ENCODE measurements at places on chromosomes 16 and 17.

DNA sequence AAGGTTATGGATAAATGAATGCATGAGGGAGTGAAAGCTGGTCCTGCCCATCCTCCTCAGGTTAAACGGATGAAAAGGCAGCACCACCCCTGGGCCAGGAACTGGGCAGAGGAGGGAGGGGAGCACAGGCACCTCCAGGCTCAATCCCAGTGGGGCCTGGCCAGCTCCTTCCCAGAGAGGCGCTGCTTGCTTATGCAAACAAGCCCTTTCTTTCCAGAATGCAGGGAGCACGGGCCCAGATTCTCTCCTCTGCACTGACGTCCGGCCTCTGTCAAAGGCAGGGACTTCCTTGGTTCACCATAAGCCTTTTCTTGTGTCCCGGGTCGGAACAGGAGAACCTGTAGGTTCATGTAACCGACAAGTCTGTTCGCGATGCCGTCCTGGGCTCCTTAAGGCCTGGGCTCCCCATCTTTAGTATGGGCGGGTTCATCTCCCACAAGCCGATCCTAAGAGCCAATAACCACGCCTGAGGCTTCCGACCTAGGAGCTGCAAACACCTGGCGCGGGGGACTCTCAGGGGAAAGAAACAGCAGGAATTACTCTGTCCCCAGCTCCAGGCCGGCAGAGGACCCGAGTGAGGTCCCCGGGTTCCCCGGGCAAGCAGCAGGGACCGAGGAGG, 16.3 kb downstream of the ENPP7 start:
- DNase-seq, result no peak

DNA sequence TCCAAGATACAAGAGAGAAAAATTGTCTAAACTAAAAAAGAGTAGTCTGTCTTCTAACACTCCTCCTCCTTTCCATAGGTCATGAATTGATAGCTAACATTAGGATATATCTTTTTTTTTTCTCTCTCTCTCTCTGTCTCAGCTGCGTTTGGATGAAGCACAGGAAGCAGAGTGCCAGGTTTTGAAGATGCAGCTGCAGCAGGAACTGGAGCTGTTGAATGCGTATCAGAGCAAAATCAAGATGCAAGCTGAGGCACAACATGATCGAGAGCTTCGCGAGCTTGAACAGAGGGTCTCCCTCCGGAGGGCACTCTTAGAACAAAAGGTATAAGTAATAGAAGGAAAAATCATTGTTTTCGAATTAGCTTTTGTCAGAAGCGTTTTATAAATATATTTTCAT, 32.9 kb downstream of the ABHD15 start:
- DNase-seq, result no peak

DNA sequence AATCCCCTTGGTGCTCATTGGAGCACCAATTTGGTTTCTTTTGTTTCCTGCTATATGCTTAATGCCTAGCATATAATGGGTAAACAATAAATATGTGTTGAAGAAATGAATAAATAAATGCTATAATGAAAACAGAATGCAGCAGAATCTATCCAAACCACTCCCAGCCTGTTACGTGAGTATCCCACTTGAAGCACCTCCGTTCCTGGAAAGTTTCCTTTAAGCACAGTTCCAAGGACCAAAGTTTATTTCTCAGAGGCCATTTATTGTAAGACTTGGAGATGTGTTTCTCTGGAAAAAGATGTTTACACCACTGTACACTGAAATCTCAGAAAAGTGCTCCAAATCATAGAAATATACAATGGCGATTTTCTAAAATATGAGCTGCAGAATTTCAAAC, 187.0 kb downstream of the SOX9 start:
- DNase-seq, result no peak

- no peak for DNase-seq
These were observed 8.7 kb upstream of the MEAK7 start for GRCh38 chr16:84513123-84513522.

- peak; percentile 47 for DNase-seq
These were observed 748 bp upstream of the CMTM3 start for GRCh38 chr16:66603537-66604375.

GRCh38 chr16:27847030-27847550, 216.4 kb downstream of the GSG1L start:
- no peak for DNase-seq

DNA sequence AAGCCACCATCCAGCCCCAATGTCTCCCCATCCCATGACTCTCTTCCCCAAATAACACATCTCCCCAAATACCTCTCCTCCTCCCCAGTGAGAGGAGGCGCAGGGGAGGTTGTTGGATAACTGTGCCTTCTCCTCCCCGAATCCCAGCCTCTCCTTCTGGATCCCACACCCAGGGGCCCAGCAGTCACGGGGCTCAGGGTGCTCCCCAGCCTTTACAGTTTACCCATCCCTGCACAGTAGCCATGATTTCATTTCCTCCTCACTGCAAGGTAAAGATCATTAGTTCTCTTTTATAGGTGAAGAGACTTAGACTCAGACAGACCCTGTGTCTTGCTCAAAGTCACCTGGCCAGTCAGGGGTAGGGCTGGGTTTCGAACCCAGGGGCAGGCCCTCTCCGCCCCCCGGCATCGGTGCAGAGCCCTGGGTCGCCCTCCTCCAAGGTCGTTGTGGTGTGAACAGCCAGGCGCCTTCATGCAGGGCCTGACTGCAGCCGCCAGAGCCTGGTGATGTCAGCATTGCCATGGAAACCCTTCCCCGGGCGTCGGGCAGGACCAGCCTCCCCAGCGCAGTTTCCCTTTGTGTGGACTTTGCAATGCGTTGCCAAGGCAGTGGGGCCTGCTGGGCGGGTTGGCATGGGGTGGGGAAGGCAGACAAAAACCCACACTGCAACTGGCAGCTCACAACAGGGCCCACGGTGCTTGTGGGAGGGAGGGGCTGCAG, 53.3 kb upstream of the TOB1 start:
- peak; percentile 90 for DNase-seq

GRCh38 chr16:87621976-87622713, 19.8 kb downstream of the JPH3 start:
- DNase-seq, result no peak

DNA sequence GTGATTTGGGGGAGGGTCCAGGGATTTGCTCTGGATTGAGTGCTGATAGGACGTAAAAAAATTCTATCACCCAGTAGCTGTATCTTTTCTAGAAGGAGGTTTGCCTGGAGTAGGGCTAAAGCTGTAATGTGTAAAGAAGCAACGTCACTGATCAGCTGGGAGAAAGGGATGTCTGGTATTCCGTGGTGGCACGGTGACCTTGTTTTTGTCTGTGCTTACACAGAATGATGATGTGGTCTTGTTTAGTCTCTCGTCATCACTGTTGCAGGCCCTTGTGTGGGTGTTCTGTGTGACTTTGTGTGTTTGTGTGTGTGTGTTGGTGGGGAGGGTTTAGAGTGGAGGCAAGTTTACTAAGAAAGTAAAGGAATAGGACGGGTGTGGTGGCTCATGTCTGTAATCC, 22.5 kb upstream of the ARHGAP17 start:
- DNase-seq, result no peak

DNA sequence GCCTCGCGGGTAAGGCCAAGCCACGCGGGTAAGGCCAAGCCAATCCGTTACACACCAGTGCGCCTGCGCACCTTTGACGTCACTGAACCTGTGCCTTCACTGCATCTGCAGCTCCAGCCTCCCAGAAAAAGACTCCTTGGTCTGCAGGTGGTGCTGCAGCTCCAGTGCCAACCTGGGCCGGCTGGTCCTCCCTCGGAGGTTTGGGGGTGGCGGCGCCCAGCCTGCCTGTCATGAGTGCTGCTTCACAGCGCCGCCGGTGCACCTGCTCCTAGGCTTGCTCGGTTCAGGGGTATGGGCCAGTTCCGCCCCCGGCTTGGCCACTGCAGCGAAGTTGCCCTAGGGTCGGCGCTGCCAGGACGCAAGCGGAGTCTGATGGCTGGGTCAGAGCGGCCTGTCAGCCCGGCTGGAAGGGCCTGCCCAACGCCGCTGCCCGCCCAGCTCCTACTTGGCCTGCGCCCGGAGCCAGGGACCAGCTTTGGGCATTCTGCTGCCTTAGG, 146.6 kb downstream of the USP22 start:
- no peak for DNase-seq

DNA sequence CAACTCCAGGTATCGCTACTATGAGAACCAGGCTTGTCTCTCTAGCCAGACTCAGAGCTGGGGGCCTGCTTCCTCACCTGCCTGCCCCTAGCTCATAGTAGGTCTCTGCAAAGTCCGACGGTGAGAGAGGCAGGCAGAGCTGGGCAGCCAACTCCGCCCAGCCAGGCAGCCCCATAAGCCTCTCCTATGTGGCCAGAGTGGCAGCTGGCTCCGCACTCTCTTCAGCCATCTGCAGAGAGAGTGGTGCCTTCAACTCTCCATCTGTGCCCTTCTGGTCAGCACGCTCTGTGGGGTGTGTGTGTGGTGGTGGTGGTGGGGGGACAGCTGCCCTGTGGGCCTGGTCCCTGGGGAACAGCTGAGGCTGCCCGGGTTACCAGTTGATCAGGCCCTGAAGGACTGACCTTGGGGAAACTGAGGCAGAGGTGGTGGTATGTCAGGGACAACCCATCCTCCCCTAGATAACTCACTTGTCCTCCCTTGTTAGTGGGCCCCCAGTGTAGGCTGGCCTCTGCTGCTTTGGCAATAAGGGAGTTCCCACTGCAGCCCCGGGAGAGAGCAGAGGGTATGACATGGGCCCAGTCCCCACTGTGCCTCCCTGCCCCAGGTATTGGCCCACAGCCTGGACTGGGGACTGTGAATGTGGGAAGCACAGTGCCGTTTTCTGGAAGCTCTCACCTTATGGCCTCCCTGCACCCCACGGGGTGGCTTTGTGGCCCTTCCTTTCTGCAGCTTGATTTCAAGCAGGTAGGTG, 1.8 kb upstream of the ADGRG1 start:
- DNase-seq, result no peak

Data from GM12891 (cell line).